ENCODE measurements at places on chromosomes 5 and 9.

DNA sequence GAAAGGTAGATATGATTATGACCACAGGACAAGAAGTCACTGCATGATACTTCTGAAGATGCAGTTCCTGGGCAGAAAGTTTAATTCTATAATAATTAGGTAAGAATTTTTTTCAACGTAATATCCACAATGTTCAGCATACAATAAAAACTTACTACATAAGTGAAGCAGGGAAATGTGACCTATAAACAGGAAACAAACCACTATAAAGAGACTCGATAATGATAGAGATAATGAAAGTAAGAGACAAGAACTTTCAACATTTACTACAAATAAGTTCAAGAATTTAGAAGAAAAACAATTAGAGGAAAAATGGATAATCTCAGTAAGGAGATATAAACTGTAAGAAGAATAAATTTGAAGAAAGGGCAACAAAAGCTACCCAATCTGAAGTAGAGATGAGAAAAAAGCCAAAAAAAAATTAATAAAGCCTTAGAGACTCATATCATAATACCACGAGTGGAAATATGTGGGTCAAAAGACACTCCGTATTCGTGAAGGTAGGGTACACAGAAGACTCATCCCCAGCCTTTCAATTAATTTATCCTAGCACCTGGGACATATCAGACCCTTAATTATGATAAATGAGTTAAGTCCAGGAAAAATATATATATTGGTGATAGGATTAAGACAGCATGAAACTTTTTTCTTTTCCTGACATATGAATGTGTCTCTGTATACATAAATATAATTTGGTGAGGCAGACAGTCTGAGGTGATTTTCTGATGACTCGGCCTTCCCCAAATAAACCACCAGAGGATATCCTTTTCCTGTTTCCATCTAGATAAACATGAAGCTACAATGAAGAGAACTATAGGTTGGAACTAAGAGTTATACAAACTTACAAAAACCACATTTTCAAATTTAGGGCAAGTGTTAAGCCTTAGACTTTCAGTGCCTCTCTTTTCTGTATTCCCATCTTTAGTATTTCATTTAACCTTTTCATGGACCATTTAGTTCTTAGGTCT lies 120.4 kb downstream of the RAPGEF6 start:
- peak; percentile 1 for DNase-seq

- DNase-seq = no peak
These were observed 168.1 kb downstream of the KDM4C start for GRCh38 chr9:6925836-6926235.

- DNase-seq = no peak
These were observed 102.0 kb upstream of the FSTL4 start for GRCh38 chr5:133714161-133714915.

- DNase-seq = peak; percentile 70
These were observed 38.3 kb downstream of the FAM78A start for GRCh38 chr9:131237931-131238401.

DNA sequence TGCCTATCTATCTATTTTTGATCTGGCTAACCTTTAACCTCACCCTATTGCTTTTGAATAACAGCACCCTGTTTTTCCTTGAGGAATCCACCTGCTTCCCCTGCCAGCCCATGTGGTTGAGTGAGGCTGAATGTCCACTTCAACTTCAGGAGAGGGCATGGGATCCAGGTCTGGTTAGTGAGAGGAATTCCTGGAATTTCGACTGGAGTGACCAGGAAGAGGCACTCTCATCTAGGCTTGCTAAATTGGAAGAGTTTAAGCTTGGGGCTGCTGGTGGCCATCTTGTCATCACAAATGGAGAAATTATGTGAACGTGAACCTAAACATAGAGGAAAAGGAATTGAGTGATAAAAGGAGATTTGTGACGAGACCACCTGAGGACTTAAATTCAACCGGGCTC lies 322.1 kb downstream of the OSTF1 start:
- no peak for DNase-seq

DNA sequence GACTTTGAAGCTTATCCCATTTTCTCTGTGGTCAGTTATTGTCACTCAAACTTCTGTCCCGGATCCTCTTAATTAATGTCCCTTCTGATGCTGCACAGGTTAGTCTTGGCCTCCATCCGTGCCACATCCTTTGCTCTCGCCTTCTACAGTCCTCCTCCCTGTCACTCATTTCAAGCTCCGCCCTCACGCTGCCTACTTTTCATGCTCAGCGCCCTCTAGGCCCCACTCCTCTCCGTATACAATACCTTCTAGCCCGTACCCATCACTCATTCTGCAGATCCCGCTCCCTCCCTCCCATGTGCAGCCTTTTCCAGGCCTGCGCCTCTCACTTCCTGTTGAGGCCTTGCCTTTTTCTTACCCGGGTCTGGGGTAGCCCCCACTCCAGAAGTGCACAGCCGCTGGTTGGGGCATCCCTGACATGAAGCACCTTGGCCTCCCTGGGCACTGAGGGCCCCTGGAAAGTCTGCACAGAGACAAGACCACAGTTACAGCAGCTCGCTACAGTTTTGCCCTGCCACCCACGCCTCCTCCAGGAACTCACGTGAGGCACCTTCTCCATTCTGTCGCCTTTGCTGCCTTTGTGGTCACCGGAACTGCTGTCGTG lies 88.5 kb upstream of the SLC25A48 start:
- DNase-seq = no peak

- DNase-seq = no peak
These were observed 77.0 kb downstream of the ANKRD55 start for GRCh38 chr5:56155992-56156584.

DNA sequence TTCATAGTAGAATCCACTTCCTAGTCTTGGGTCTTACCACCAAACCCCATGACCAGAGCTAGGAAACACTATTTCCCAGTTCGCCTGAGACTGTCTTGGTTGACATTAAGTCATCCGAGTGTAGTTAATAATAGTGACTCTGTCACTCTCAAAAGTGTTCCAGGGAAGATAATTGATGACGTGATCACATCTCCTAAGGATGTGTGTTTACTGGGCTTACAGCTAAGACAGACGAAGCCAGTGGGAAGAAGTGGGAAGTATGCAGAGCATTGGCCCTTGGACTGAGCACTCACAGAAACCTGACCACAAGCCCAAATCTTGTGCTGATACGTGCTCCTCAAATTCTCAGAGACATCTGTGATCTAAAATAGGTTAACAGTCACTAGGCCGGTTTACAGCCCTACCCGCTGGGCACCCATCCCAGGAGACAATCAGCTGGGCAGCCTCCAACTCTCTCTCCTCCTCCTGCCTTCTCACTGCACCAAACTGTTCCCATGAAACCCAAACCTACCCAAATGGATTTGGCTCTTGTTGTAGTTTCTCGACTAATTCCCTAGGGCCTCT lies 316.6 kb downstream of the TLE1 start:
- no peak for DNase-seq

GRCh38 chr9:114303571-114303970 lies 19.3 kb upstream of the ORM1 start:
- DNase-seq = no peak

- DNase-seq = no peak
These were observed 23.7 kb upstream of the UGCG start for GRCh38 chr9:111872886-111873285.

- no peak for DNase-seq
These were observed 82.0 kb downstream of the PHF2 start for GRCh38 chr9:93658184-93658925.

DNA sequence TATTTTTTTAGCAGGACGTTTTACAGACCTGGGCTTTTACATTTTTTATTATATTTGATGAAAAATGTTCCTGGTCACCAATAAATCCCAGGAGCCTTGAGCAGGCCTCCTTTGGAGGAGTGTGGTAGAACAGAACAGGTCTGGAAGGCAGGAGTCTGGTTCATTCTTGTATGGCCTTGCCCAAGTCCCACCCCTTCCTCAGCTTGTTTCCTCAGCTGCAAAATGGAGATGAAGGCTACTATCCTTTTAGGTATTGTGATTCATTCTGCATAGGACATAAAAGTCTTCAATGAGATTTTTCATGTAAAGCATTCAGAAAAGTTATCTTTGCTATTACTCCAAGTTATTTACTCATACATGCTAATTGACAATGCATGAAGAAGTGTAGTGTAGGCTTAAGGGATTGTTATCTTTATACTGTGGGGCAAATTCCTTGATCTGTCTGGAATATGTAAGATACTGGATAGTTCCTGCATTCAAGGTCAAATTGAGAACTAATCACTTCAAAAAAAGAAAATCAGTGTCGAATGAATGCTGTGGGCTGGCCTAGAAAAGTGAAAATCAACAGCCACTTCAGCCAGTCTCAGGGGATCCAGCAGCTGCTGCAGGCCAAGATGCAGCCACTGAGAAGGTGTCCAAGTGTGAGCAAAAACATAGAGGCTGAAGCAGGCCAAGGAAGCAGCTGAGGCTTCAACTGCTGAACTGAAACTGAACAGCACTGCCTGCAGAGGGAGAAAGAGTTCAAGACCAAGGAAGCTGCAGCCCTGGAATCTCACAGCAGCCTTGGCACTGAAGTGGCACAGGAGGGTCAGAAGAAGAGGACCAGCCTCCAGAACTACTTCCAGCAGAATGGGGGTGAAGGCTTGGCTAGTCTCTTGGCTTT lies 15.5 kb upstream of the SLC36A3 start:
- DNase-seq = no peak

DNA sequence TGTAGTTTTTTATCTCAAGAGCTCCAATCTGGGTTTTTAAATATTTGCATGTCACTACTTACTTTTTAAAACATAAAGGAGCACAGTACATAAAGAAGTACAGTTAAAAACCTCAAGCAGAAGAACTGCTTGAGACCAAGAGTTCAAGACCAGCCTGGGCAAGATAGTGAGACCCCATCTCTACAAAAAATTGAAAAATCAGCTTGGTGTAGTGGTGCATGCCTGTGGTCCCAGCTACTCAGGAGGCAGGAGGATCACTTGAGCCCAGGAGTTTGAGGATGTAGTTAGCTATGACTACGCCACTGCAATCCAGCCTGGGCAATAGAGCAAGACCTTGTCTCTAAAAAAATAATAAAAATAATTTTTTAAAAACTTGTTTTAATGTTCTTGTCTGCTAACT lies 972.7 kb upstream of the DMAC1 start:
- DNase-seq = no peak

DNA sequence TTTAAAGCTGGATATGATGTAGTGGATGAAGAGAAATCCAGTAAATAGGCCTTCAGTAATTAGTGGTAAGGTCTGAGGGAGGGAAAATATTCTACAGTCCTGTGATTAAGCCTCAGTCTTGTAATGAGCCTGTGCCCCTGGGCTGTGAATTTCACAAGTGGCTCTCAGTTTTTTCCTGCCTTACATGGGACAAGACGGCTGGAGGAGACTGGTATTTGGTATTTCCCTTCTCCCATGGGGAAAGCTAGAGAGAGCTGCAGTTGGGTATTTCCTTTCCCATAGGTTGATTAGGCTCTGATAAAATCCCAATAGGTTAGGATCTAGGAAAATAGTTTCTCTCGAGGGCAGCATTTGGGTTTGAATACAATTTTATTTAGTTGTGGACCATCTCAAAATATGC lies 62.2 kb upstream of the GNA14 start:
- DNase-seq = no peak

DNA sequence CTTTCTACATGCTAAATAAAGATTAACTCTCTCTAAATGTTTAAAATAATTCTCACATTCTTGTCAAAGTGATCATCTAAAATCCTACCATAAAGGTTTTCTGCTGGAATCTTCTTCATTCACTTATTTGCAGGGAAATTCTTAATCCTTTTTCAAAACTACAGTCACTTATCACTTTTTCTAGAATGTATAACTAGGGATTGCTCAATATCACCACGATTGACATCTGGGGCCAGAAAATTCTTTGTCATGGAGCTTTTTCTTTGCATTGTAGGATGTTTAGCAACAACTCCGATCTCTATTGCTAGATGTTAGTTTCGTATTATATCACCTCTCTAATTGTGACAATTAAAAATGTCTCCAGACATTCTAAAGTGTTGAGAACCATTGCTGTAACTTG lies 344.9 kb upstream of the PIK3R1 start:
- no peak for DNase-seq

- no peak for DNase-seq
These were observed 15.8 kb downstream of the NDST1 start for GRCh38 chr5:150523472-150524350.

- peak; percentile 24 for DNase-seq
These were observed 17.6 kb downstream of the TSTD2 start for GRCh38 chr9:97615439-97616072.

GRCh38 chr5:149759563-149759962 lies 29.5 kb downstream of the PPARGC1B start:
- no peak for DNase-seq

DNA sequence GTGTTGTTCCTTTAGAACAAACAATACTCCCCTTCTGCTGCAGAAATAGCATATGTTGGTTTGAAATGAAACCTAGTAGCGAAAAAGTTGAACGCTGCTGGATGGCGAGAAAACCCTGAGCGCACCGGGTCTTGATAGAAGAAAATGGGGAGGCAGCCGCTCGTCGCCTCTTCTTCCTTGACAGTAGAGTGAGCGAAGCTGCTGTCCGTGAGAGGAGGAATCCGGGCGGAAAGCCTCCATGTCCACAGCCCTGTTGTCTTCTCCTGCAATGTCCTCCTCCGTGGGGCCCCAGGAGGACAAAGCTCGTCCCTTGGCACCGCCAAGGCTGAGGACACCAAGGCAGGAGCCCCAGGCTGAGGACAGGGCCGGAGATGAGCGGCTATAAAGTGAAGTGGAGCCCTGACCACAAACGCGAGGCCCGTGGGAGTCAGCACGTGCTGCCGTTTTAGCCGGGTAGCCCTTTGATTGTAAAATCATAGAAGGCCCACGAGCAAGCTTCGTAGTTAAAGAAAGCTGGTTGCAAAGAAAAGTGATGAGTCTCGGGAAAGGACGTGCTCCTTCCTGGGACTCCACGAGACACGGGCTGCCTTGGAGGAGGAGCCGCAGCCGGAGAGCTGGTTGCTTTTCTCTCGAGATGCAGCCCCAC lies 35.6 kb downstream of the MRPL36 start:
- DNase-seq = no peak

GRCh38 chr5:57174128-57174889 lies 450 bp downstream of the GPBP1 start:
- DNase-seq = peak; percentile 15

DNA sequence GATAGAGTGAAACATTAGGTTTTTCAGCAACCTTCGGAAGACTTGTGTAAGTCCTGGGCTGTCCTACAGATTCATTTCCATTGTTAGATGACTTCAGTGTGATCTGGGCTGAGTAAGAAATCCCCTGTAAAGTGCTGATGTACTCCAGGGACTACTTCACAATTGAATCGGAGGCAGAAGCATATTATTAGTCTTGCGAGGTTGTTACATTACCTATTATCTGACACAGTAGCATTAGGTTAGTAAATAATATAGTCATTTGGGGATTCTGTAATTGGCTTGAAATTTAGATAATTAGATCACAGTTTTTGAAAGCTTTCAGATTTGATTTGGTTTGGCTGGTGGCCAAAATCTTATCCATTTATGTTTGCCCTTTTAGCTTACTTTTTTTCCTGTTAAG lies 62.4 kb downstream of the DMRT1 start:
- DNase-seq = no peak

- DNase-seq = no peak
These were observed 422.1 kb upstream of the TNC start for GRCh38 chr9:115540091-115540490.
